ENCODE measurements at places on chromosomes 13 and 19. TPM values are rescaled to one million over a fixed set of nuclear protein-coding genes. Genes with fewer than 3 reads are reported as not detected.

Gene ZNF763
- total RNA-seq: 1.7 TPM

Gene IL11
- 0.74 TPM for total RNA-seq

Gene ZNF850
- total RNA-seq: 3.3 TPM

Gene COQ8B
- 28.9 TPM for total RNA-seq

Gene NBEA
- total RNA-seq: 0.61 TPM

Gene ZNF135
- 0.12 TPM for total RNA-seq

Gene PROZ
- total RNA-seq: not detected

Gene TICAM1
- total RNA-seq: 25.9 TPM

Gene PLK5
- total RNA-seq: not detected

Gene PEAK3
- 1.2 TPM for total RNA-seq

Gene FOXA3
- total RNA-seq: not detected

Gene ERICH6B
- total RNA-seq: not detected

Gene ERFL
- 1.9 TPM for total RNA-seq

Gene RXFP2
- not detected for total RNA-seq

Gene ZNF285
- not detected for total RNA-seq

Gene SIGLEC7
- total RNA-seq: not detected

Gene NMRK2
- total RNA-seq: not detected

Gene FXYD5
- total RNA-seq: 365 TPM

Gene ZNF225
- 5.2 TPM for total RNA-seq

Gene HIF3A
- total RNA-seq: not detected

Gene MBD3L3
- not detected for total RNA-seq

Gene COMP
- total RNA-seq: not detected

Gene CFAP97D2
- not detected for total RNA-seq

Gene ZNF837
- 1.1 TPM for total RNA-seq

Gene CLEC17A
- not detected for total RNA-seq

Gene PALM3
- not detected for total RNA-seq

Gene ZNF813
- total RNA-seq: 3.1 TPM

Gene RDH8
- not detected for total RNA-seq

Gene CTU1
- total RNA-seq: 9.1 TPM

Gene COLGALT1
- total RNA-seq: 62.0 TPM

Gene ZNF784
- 4.7 TPM for total RNA-seq

Gene ZNF566
- 8.6 TPM for total RNA-seq

Gene SHISA2
- 12.9 TPM for total RNA-seq

Gene LGALS14
- total RNA-seq: 0.37 TPM

Gene CGB5
- not detected for total RNA-seq

Gene PSG2
- total RNA-seq: not detected
